Fibroblast of the aortic adventitia (primary cell): ENCODE measurements at places on chromosomes 12 and 14.

DNA sequence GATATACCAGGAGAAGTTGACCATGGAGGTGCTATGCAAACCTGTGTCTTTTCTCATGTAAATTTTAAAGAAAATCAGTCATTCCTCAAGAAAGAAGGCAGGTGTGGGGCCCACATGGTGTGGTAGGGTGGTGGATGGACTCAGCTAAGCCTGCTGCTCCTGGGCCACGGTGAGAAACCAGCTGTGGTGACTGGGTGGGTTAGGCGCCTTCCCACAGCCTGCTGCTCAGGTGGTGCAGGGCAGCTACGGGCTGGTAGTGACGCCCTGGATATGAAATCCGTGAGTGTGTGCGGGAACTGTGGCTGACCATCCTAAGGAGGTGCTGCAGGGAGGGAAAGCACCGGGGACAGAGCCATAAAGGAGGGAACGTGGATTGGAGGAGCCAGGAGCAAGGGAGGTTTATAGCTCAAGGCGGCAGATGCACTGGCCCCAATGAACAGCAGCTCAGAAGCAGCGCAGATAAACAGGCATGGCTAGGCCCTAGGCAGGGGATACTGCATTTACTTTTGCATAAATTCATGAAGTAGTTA is 408.8 kb downstream of the FUT8 start:
- DNase-seq = no peak

DNA sequence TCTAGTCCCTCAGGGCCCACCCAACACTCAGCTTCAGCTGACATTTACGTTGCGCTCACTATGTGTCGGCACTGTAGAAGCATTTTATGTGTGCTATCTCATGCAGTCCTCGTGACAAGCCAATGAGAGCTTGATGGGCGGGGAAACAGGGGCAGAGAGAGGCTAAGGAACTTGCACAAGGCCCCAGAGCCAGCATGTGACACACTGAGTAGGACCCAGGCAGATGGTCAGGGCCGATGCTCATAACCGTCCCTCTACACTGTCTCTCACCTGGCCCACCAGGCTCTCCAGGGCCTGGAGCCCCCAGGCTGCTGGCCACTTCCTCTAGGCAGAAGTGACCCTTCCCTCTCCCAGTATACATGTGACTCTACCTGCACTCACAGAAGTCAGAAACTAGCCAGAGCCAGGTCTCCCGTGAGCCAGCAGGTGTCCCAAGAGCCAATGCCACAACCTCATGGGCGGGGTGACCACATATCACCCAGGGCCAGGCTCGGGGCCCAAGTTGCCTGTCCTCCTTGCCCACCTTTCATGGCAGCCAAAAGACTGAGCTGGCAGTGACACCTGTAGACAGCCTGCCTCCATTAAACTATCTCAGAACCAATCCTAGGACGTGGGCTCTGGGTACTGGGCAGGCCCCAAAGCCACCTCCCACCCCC is 38.3 kb downstream of the TTC7B start:
- no peak for DNase-seq

GRCh38 chr12:56152756-56153677 is 630 bp downstream of the MYL6B start:
- no peak for DNase-seq

DNA sequence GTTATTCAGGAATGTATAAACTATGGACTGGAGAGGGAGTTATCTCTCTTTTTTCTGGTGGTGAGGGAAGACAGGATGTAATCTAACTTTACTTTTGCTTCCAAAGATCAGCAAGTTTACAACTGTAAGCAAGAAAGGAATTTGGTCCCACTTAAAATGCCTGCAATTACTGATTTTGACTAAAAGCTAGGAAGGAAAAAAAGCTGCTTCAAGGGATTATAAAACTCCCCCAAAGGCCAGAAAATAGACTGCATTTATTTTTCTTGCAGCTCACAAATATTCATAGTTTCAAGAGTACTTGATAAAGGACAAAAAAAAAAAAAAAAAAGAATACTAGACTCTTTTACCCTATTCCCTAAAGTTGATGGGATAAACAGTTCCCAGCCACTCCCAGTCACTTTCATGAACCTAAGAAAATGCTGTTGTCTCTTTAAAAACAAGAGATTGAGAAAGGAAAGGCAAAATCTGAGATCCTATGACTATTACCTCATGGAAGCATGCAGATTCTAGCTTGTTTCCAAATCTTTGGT is 128.7 kb upstream of the BMP4 start:
- DNase-seq = peak; percentile 48

DNA sequence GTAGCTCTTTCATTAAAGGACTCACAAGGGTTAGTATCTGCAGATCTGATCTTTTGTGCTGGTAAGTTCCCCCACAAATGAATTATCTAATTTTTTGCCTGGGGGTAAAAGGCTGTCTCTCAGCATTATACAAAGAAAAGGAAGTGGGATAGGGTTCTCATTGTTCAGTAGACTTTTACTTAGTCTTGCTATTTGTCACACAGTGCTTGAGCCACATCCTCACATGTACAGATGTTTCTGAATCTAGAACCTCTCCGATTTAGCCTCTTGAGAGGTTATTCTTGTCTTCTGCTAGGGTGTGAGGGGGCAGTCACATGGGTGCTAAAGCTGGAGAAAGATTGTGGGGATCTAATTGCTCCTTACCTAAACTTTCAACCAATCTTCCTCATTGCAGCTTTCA is 93.0 kb downstream of the SLC41A2 start:
- DNase-seq = no peak

DNA sequence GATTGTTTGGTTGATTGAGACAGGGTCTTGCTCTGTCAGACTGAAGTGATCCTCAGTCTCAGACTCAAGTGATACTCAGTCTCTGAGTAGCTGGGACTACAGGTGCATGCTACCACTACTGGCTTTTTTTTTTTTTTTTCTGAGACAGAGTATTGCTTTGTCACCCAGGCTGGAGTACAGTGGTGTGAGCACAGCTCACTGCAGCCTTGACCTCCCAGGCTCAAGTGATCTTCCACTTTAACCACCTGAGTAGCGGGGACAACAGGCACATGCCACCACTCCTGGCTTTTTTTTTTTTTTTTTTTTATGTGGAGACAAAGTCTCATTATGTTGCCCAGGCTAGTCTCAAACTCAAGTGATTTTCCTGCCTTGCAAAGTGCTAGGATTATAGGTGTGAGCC is 31.8 kb downstream of the CPSF2 start:
- no peak for DNase-seq
